ENCODE measurements at places on chromosomes 1 and 21.

DNA sequence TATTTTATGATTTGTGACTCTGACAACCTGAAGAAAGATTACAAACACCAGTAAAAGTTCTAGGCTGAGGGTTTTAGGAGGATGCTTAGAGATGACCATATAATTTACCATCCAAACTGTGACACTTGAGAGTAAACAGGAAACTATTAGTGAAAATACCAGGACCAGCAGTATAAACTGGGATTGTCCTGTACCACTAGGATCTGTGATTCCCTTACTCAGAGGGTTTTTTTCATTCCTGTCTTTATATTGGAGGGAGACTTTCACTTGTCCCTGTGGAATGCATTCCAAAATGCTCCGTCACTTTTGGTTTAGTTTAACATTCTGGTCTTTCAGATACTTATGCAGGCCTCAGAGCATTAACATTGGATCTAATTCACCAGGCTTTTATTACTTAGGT is 482.9 kb downstream of the PTBP2 start:
- DNase-seq: no peak

DNA sequence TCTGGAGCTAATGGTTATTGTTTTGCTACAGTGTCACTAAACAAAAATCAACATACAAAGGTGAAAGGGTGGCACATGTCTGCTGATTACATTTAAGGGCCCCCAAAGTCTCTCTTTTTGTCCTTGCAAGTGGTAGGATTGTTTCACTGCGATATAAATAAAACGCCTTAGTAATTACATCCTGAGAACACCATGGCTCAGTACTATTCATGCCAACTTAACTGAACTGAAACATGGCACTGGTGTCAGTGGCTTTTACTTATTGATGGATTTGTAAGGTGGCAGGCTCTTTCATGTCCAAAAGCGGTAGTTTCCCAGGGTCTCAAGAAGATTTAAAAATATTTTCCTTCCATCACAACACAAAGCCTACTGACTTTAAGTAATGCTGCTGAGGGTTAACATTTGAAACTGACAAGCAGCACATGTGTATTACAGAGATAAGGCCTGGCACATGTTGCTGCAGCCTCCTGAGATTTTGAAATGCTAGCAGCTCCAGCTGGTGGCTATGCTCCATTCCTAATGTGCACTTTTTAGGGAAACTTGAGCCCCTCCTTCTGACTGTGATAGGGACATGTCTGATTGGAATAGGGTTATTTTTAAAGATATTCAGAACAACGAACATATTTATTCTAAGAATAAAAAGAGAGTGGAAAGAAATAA is 86.8 kb downstream of the ATP1B1 start:
- DNase-seq: no peak

DNA sequence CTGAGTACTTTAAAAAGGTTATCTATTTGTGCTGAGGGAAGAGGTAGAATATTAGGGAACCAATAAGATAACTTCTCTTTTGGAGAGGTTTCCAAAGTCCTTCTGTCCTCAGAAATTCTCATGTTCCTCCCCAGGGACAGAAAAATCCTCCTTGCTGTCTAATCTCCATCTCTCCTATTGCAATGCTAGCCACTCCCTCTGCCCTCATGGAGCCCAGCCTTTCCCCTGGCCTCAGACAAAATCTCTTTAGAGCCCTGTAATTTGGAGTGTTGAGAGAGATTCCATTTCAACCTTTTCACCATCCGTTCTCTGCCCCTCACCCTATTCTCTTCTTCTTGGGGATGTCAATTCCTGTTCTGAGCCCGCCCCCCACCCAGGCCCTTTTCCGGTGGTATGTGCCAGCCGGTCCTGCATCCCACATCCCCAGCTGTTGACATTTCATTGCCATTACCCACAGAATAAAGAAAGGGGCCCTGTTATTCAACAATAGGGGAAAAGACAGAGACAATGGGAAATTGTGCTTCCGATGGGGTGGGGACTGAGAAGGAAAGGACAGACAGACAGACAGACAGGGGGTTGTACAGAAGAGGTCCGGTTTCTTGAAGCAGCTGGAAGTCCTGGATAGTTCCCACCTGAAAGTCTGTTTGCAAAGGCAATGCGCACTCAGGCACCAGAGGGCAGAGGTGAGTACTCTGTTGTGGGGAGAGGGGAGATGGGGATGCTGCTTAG is at the start of gene HAPLN2:
Gene HAPLN2 (plus strand): TSS at position 563 of the 729 bp plus-strand sequence. CDS start 4,076 bp downstream, outside the sequence.
- no peak for DNase-seq

DNA sequence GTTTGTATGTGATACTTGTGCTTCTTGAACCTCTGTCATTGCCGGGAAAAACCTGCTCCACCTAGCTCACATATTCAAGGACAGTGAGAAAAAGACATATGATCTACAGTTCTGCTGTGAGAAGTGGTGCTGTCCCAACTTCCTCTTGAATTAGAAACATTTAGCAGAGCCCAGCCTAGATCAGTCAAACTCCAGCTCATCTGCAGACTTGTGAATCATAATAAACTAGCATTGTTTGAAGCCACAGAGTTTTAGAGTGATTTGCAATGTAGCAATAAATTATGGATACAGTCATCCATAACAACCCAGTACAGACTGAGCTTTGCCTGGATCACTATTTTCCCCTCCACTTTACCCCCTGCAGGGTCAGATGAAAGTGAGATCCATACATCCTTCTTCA is 497.8 kb downstream of the PLA2G4A start:
- DNase-seq: no peak

DNA sequence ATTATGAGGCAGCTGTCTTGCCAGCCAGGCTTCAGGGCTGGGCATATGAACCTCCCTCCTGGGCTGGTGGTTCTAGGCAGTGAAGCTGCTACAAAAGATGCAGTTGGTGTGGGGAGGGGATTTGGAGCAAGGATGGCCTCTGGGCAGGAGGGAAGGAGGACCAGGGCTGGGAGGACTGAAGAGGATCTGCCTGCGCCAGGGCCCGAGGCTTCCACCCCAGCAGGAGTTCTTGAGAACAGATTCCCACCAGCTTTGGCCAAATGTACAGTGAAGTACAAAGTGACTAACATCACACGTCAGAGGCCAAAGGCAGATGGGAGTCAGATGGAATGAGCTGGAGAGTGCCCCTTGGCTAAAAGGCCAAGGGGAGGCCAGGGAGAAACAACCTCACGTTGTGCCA is 62.4 kb downstream of the DDX20 start:
- no peak for DNase-seq

GRCh38 chr1:184390889-184391288 is 4.1 kb downstream of the C1orf21 start:
- no peak for DNase-seq

GRCh38 chr21:29196670-29197191 is 66.3 kb downstream of the MAP3K7CL start:
- no peak for DNase-seq

DNA sequence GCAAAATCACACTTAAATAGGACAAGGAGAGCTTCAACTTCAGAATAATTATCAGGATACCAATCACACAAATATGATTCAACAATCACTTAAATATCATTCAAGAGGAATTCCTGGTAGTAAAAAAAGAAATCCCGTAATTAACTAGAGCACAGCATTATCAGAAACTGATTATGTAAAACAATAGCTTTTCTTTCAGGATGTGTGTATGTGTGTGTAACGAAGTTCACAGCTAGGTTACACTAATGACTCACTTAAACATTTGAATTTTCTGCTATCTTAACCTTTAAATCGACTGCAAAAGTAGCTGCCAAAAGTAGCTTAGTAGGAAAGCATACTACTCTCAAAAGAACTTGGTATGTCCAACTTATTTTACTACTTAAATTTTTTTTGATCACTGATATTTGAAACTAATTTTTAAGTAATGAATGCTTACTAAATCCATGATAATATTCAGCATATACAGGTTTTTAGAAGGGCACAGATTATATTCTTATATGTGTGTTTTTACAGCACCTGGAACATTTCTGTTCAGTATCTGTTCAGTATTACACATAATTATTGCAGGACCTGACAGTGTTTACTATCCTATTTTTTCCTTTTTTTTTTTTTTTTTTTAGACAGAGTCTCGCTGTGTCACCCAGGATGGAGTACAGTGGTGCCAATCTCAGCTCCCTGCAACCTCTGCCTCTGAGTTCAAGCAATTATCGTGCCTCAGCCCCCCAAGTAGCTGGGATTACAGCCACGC is 4.2 kb downstream of the RERE start:
- no peak for DNase-seq

- DNase-seq: no peak
Observed at GRCh38 chr1:33093004-33093403, 12.1 kb downstream of the AZIN2 start.
